ENCODE measurements at places on chromosomes 3 and 15.

- no peak for DNase-seq
Measured at GRCh38 chr15:68687136-68687735, 108.4 kb downstream of the CORO2B start.

DNA sequence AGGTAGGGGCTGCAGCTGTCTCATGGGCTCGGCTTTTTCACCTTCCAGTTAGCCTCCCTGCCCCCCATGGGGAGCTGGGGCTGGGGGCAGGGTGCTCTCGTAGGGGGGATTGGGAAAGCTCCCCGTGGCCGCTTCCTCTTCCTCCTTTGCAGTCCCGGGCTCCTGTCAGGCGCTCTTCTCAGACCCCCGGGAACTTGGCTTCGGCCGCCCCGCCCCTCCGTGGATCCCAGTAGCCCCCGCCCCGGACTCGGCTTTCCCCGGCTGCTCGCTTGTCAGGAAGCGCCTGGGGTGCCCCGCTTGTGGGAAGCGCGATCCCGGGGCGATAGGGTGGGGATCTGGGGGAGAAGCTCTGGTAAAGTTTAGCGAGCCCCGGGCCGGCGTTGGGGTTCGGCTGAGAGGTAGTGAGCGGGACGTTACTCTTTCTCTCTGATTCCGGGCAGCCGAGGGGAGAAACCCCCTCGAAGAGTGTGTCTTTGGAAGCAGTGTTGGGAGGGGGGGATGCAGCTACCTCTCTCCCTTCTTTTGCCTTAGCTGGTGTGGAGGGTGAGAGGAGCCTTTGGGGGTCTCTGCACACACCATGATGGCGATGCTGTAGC, 611 bp downstream of the PIAS1 start:
- no peak for DNase-seq

DNA sequence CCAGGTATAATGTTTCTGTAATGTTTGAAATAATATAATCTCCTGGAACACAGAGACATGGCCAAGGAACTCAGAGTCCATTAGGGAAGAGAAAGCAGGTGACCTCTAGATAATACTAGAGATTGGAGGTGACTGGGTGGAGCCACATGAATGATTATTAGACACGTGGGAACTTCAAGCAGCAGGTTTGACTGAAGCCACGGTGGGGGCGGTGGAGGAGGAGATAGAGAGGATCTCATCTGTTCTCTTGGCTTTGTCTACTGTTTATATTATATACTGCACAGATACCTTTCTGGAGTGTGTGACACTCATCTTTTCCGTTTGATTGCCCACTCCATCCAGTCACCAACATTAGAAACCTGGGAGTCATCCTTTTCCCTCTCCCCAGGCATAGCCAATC, 33.7 kb downstream of the KIF7 start:
- DNase-seq, result no peak

DNA sequence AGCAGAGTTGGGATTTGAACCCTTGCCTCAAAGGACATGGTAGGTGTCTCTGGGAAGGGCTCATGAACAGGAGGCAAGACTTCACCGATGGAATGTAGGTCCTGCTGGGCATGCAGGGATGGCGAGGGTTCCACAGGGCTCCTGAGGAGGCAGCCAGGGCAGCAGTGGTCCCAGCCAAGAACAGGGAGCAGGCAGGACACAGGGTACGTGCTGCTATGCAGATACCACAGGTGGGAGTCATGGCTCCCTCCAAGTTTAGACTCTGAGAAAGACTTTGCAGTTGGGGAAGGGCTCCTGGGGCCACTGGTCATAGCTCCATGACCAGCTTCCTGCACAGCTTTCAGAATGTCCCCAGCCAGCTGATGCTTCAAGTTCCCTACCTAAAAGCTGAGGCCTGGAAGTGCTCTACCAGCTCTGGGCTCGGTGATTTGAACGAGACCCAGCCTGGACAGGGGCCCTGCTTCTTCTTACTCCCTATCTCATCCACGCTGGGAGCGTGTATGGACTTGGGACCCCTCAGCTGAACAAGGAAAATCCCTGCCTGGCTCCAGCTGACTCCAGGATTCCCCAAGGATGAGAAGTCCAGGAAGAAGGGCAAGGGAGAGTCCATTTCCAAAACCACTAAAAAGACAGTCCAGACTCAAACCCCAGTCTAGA, 747 bp downstream of the MYL3 start:
- no peak for DNase-seq

DNA sequence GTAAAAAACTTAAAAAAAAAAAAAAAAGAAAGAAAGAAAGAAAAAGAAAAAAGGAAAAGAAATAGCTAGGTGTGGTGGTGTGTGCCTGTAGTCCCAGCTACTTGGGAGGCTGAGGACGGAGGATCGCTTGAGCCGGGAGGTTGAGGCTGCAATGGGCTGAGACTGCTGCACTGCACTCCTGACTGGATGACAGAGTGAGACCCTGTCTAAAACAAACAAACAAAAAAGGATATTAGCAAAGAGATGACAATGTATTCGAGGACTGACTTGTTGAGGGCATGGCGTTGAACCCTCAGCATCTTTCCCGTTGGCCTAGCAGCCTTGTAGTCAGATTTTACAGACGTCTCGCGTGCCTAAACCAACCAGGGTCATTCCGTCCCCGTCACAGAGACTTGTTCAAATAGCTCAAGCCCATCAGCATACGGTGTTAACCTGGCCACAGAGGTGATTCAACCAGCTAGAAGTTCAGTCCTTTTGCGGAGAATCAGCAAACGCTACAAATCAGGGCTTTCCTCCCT, 528 bp upstream of the NIT2 start:
- DNase-seq, result no peak

- DNase-seq, result no peak
Measured at GRCh38 chr15:99432271-99433025, 133.3 kb upstream of the MEF2A start.

GRCh38 chr15:67564968-67565345, 22.5 kb downstream of the MAP2K5 start:
- DNase-seq, result no peak

DNA sequence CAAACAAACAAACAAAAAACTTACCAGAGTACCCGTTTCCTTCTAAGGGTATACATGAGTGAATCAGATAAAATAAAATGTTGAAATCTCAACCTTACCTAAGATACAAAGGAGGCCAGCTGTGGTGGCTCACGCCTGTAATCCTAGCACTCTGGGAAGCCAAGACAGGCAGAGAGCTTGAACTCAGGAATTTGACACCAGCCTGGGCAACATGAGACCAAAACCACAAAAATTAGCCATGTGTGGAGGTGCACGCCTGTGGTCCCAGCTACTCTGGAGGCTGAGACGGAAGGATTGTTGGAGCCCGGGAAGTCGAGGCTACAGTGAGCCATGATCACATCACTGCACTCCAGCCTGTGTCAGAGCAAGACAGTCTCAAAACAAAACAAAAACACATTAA, 11.0 kb upstream of the FAM219B start:
- DNase-seq, result no peak

DNA sequence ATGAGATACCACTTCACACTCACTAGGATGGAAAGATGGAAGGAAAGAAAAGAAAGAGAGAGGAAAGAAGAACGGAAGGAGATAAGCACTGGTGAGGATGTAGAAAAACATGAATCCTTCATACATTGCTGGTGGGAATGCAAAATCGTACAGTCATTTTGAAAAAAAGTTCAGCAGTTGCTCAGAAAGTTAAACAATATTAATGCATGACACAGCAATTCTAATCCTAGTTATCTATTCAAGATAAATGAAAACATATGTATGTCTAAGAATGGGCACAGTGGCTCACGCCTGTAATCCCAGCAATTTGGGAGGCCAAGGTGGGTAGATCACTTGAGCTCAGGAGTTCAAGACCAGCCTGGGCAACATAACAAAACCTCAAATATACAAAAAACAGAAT, 59.1 kb downstream of the SENP7 start:
- DNase-seq, result no peak

GRCh38 chr3:144868506-144868905, 896.9 kb downstream of the DIPK2A start:
- no peak for DNase-seq

DNA sequence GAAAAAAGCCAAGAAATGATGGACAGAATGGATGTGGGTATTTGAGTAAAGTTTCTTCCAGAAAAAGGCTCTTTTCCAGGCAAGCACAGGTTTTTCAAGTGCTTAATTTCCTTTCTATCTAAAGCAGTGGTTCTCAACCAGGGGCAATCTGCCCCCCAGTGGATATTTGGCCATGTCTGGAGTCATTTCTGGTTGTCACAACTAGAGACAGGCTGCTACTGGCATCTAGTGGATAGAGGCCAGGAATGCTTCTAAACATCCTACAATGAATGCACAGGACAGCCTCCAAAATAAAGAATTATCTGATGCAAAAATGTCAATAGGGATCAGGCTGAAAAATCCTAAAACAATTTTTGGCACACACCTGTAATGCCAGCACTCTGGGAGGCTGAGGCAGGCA, 23.9 kb downstream of the SEC22C start:
- DNase-seq, result no peak

DNA sequence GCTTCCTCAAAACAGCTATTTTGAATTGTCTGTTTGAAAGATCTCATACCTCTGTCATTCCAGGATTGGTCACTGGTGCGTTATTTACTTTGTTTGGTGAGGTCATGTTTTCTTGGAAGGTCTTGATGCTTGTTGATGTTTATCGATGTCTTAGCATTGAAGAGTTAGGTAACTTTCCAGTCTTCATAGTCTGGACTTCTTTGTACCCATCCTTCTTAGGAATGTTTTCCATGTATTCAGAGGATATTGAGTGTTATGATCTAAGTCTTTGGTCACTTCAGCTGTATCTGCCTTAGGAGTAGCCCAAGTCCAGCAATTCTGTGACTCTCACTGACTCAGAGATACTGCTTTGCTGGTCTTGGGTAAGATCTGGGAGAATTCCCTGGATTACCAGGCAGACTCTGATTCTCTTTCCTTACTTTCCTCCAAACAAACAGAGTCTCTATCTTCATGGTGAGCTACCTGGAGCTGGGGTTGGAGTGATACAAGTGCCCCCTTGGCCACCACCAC, 398.6 kb downstream of the ZIC4 start:
- DNase-seq, result no peak

GRCh38 chr3:168162172-168162571, 66.4 kb upstream of the GOLIM4 start:
- DNase-seq, result no peak

DNA sequence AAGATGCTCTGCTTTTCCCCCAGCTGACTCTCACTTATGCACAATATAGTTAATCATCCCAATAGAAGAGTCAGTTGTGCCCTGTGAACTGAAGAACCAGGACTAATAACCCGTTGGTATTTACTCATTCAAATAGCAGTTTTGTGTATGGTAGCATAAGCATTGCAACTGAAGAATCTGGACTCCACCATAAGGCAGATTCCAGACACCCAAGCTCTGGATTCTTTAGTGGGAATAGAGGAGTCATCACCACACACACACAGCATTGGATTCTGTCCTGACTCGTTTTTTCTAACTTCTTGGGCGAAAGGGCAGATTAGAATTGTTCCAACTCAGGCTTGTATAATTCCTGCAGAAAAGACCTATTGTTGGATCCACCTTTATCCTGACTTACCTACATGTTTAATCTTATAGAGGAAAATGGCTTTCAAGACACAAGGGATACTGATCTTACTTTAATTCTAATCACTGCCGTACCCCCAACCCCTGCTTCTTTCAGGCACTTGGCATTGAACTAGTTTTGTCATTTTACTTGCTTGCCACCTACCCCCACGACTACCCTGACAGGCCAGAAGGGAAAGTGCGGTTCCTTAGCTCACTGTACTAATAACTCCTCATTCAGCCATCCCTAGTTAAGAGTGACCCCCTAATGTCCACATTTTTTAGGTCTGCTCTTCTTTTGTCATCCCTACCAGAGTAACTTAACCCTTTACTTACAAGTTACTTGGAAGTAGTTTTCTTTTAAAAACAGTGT, 42.3 kb downstream of the NKIRAS1 start:
- no peak for DNase-seq

DNA sequence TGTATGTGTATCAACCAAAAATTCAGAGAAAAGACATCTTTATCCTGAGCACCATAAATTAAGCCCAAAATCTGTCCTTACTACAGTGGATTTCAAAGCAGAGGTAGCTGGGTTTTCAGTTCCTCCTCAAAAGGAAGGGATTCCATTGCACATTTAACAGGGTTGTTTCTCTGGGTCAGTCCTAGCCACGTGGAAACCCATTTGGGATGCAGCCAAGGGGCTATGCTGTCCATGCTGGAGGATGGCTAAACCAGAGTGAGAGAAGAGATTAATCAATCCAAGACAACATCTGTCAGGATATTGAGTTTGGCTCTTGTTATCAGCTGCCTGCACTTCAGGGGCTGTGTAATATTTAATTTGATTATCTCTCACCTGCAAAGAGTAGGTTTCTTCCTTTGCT, 28.1 kb downstream of the LSAMP start:
- DNase-seq, result no peak

DNA sequence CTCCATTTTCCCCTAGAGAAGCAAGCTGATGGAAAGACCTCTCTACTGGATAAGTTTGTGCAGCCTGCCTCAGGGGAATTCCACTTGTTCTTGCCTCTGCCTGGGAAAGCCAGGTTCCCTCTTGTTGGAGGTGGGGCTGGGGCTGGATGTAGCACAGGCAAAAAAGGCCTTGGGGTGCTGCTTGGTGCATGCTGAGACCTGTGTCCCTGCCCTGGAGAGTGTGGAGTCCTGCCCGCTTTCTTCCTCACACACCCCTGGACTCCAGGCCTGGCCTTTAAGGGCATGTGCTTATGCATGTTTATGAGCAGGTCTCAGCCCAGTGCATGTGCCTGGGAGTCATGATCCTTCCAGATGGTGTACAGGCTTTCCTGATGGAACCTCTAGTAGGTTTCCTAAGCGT, 23.5 kb upstream of the JMJD7 start:
- DNase-seq, result no peak

GRCh38 chr3:155218462-155218861, 75.0 kb downstream of the STRIT1 start:
- no peak for DNase-seq

DNA sequence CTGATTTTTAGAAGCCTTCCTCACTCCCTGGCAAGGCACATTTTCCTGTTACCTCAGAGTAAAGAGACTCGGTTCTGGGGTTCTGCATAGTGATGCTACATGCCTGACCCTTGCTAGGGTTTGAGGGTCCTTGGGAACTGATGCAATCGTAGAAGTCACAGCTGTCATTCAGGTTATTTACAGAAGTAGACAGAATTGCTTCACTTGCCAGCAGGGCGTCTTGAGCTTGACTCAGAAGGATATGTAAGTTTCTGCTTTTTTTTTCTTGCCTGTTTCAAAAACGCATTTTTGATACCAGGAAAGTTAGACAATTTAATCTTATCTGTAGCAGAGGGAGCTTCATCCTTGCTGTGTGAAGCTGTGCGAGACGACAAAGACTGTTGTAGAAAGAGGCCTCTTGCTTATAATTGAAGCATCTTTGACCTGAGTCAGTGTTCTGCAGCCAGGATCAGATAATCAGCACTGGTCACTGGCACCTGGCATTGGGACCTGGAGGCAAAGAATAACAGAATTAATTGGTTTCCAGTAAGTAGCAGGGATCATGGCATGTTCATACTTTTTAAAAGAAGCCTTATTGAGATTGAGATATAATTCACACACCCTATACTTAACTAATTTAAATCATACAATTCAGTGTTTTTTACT, 24.8 kb downstream of the CACNA1D start:
- no peak for DNase-seq

- no peak for DNase-seq
Measured at GRCh38 chr3:148128136-148128535, 569.6 kb upstream of the AGTR1 start.

- no peak for DNase-seq
Measured at GRCh38 chr3:187694801-187695200, 7.6 kb downstream of the RTP2 start.
